ENCODE measurements at places on chromosomes 12 and 14.

GRCh38 chr12:13044906-13045299 is 722 bp downstream of the FAM234B start:
- DNase-seq, result no peak

DNA sequence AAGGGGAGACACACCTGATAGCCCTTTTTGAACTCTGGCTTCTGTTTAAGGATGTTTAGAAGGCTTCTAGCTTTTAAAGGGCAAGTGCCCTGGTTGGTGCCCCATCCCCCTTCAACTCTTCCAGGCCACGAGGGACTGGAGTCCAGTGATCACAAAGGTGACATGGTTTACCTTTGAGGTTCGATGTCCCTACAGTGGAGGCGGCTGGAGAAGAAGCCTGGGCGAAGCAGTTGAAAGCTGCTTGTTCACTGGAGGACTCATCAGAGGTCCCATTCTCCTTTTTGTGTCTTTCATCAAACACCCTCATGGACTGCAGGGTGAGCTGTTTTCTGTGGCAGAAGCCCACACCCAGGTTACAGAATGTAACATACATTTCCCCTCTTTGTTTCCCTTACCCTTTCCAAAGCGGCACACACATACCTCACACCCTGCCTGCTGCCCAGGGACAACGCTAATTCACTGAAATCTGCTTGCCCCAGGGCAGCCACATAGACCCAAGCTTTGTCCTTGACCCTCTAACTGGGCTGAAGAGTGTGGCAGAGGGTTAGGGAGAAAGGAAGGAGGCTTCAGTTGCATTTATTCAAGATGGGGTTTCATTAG is 7.7 kb downstream of the TBX3 start:
- DNase-seq, result no peak

GRCh38 chr12:132116709-132117557 is 27.2 kb downstream of the DDX51 start:
- no peak for DNase-seq

GRCh38 chr12:95198914-95199313 is 18.4 kb downstream of the FGD6 start:
- DNase-seq, result no peak

GRCh38 chr12:62537551-62537950 is 70.9 kb downstream of the MON2 start:
- DNase-seq, result no peak

GRCh38 chr14:51607711-51608110 is 44.0 kb upstream of the FRMD6 start:
- no peak for DNase-seq

- DNase-seq, result no peak
These were observed 46.3 kb upstream of the LRTM2 start for GRCh38 chr12:1773937-1774655.

- no peak for DNase-seq
These were observed 222.2 kb downstream of the SEC23A start for GRCh38 chr14:38880643-38881524.

- no peak for DNase-seq
These were observed 79.6 kb upstream of the STK38L start for GRCh38 chr12:27164330-27165040.

GRCh38 chr14:61103541-61104339 is 122.7 kb downstream of the SLC38A6 start:
- no peak for DNase-seq

- no peak for DNase-seq
These were observed 192.4 kb downstream of the TMX1 start for GRCh38 chr14:51432302-51432948.

GRCh38 chr12:56158926-56159461 is 835 bp downstream of the MYL6 start:
- no peak for DNase-seq

DNA sequence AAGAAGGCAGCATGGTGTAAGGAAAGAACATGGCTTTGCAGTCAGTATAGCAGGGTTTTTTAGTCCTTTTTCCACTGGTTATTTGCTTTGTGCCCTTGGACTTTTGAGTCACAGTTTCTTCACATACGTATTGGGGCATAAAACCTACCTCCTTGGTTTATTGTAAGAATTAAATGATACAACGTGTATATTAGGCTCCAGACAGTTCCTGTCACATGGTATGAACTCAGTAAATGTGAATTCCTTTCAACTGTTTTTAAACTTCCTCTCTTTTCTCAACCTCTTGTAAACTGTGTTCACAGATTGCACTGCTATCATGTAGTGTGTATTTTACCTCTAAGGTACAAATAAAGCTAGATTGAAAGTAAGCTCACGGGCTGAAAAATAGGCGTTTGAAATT is 29.5 kb downstream of the MSRB3 start:
- DNase-seq, result no peak

GRCh38 chr12:11130999-11131398 is 3.4 kb downstream of the TAS2R30 start:
- no peak for DNase-seq

DNA sequence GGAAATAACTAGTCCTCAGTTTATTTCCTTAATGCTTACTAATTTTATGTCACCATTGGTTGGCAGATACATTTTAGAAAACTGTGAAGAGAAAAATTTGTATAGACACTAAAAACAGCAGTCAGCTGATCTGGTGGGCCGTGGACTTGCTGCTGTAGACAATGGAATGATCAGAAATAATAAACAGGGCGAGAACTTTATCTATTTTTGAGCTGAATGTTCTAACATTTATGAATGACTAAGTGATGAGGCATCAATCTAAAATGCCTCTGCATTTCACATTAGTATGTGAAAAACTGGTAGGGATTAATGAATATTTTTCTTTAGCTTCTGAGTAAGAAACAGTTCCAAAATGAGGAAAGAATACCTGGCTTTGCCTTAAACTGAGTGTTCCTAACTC is 24.8 kb upstream of the PKP2 start:
- no peak for DNase-seq

DNA sequence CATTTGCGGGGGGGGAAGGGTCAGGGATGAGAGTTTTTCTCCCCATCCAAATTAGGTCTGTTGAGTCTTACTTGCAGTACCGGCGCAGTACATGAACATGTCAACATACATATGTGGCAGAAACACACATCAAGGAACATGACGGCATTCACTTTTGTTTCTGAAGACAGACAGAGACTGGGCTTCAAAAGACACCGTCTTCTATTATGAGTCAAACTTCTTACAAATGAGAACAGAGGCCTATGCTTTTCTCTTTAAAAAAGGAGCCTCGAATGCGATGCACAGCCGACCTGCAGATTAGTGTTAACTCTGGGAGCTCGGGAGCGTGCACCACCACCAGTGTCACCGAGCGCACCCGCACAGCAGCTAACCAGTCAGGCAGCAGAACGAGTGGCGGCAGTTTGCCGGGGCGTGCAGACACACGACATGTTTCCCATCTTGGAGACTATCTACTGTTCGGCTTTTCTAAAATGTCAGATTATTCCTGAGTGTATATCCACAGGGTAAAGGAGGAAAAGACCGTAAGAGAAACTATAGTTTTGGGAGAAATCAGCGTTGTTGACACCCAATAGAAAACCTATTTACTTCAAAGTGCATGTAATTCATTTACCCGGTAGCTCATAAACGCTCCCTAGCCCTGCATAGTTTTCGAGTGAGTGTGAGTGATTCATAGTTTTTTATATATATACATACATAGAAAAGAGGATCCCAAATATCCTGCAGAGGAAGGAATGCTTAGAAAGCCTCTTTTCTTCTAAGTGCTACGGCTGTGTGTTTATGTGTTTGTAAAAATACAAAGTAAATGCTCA is 33.0 kb downstream of the UBR7 start:
- no peak for DNase-seq

GRCh38 chr14:66378712-66379505 is 107.3 kb upstream of the CCDC196 start:
- DNase-seq, result no peak

- DNase-seq, result no peak
These were observed 1234.6 kb downstream of the SLC16A7 start for GRCh38 chr12:60830381-60830780.

Data from T-cell (primary cell).